OCI-LY7 (cell line): ENCODE measurements at places on chromosomes 5 and 9. TPM values are rescaled to one million over a fixed set of nuclear protein-coding genes. Genes with fewer than 3 reads are reported as not detected.

DNA sequence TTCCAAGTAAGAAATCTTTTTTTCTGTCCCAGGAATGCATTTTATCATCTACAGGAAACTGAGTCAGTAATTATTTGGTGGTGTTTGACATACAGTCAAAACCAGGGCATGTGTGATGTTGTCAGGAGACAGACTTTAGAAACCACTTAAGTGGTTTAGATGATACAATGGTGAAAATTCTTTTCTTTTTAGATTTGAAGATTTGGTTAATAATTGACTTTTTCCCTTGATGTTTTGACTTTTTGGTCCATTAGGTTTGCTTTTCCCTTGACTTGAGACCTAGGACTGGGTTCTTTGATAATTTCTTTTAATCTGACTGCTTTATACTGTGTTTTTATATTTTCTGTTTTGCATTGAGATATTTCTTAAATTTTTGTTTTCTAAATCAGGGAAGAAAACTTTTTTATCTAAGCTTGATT, 85.2 kb downstream of the RASGRF2 start:
- no peak for DNase-seq

GRCh38 chr9:16542290-16542689, 328.2 kb downstream of the BNC2 start:
- DNase-seq, result no peak

DNA sequence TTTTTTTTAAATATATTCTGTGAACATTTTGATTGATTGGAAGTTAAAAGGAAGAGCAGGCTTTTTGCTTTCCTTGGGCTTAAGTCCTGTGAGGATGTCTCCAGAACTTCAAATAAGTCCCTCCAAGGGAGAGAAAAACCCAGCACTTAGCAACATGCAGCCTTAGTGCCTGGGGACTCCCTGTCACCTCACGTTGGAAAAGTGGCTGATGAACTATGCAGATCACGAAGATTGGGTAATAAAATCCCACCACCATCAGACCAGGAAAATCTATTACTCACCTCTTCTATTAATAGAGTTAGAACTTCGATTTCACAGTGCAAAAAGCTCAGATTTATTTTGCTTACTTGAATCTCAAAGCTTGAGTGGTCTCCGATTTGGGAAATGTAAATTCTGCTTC, 507.0 kb downstream of the MAT2B start:
- no peak for DNase-seq

GRCh38 chr9:11713077-11713476, 980.1 kb upstream of the TYRP1 start:
- no peak for DNase-seq

Gene LCN9
- not detected in 2 replicates for total RNA-seq

Gene PJA2
- 69.7 and 79.8 TPM in 2 replicates for total RNA-seq
